ENCODE measurements at places on chromosomes 11 and 22. TPM values are rescaled to one million over a fixed set of nuclear protein-coding genes. Genes with fewer than 3 reads are reported as not detected.

SULT4A1 gene
- total RNA-seq = not detected

CDC42BPG gene
- total RNA-seq = 0.66 TPM

DNA sequence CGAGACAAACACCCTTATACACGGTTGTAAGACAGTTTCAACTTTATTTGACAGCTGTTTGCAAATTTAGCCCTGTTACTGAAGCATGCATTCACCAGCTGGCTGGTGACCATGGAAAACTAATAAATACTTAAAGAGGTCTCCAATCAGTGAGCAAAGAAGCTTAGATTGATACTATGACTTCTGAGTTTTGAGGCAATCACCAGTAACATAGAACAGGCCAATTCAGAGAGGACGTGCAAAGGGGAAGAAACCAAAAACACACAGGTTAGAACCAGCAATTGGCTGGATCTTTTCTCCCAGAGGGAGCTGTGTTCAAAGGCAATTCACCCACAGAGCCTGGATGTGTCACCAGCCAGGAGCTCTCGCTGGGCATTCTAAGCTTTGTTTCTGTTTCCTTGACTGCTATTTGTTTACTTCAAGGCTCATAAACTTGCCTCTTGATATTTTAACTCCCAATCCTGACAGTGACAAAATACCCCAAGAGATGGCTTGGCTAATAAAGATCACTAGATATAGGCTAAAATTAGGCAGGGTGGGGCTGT is 113.6 kb upstream of the MTMR2 start:
- no peak for DNase-seq

DNA sequence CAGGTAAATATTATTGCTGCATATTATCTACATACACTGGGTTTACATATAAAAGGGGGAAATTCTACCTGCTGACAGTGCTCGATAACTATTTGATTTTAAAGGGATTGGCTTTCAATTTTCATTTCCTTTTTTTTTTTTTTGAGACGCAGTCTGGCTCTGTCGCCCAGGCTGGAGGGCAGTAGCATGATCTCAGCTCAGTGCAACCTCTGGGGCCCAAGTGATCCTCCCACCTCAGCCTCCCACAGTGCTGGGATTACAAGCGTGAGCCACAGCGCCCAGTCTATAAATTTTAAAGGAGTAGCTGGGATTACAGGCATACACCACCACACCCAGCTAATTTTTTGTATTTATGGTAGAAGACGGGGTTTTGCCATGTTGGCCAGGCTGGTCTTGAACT is 3.2 kb upstream of the PCF11 start:
- no peak for DNase-seq

- no peak for DNase-seq
These were observed 4.9 kb downstream of the UBE2L6 start for GRCh38 chr11:57562596-57562995.

DNA sequence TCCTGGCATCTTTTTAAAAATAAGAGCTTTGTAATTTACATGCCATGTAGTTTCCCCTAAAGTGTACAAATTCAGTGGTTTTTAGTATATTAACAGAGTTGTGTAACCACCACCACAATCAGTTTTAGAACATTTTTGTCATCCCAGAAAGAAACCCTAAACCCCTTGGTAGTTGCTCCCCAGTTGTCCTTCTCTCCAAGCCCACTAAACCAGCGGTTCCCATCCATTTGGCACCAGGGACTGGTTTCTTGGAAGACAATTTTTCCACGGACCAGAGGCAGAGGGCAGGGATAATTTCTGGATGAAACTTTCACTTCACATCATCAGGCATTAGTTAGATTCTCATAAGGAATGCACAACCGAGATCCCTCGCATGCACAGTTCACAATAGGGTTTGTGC is 22.6 kb downstream of the CABIN1 start:
- DNase-seq = no peak

PDGFB gene
- total RNA-seq = 2.3 TPM

- DNase-seq = no peak
These were observed 1288.4 kb downstream of the TBC1D22A start for GRCh38 chr22:48050836-48051235.

- no peak for DNase-seq
These were observed 1080.8 kb upstream of the TENM4 start for GRCh38 chr11:80521592-80521991.

GRCh38 chr11:86610559-86611341 is 61.7 kb downstream of the ME3 start:
- no peak for DNase-seq

HORMAD2 gene
- not detected for total RNA-seq

PDE2A gene
- total RNA-seq = 0.55 TPM

DNA sequence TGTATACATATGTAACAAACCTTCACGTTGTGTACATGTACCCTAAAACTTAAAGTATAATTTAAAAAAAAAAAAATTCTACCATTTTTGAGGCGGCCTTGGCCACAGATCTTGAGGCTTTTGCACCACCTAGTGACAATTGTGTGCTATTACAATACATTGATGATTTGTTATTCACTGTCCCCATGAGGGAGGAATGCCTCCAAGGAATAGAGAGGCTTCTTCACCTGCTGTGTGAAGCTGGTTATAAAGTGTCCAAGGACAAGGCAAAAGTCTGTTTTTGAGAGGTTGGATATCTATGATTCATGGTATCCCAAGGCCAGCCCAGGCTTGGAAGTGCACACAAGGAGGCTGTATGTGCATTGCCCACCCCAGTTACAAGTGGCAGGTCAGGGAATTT is 30.7 kb downstream of the SLC22A25 start:
- DNase-seq = no peak

MMP3 gene
- not detected for total RNA-seq

- no peak for DNase-seq
These were observed 22.9 kb upstream of the RCE1 start for GRCh38 chr11:66820381-66820780.

TIGD3 gene
- 1.2 TPM for total RNA-seq

- no peak for DNase-seq
These were observed 16.5 kb downstream of the C22orf42 start for GRCh38 chr22:32142600-32142999.

Data from CD8-positive, alpha-beta memory T cell (primary cell).